ENCODE measurements at places on chromosomes 11 and 22.

- DNase-seq: no peak
Measured at GRCh38 chr11:17596711-17597110, 49.7 kb downstream of the OTOG start.

- no peak for DNase-seq
Measured at GRCh38 chr11:103683576-103683975, 352.9 kb upstream of the DDI1 start.

- no peak for DNase-seq
Measured at GRCh38 chr11:119614222-119615002, 114.6 kb downstream of the NECTIN1 start.

GRCh38 chr11:10864688-10865087 is 6.8 kb upstream of the ZBED5 start:
- DNase-seq: no peak

DNA sequence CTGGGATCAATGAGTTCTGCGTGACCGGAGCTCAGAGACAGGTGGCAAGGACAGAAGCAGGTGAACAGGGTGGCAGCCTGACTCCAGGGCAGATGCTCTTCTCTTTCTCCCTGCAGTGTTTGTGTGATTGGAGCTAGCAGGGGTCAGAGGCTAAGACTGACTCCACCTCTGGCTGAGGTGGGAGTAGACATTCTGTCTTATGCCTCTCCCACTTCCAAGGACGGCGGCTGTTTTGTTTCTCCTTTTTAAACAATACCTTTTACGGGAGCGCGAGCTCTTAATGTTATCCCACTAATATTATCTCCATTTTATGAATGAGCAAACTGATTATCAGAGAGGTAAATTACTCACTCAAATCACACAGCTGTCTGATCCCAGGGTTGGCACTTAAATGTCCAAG is 323.7 kb downstream of the MIAT start:
- no peak for DNase-seq

- no peak for DNase-seq
Measured at GRCh38 chr22:30044881-30045493, 35.3 kb upstream of the HORMAD2 start.

Data from fibroblast of villous mesenchyme (primary cell).